ELR (cell line): ENCODE measurements at places on chromosomes 4 and X.

GRCh38 chr4:153788051-153788412, 851 bp downstream of the SFRP2 start:
- DNase-seq, result no peak

DNA sequence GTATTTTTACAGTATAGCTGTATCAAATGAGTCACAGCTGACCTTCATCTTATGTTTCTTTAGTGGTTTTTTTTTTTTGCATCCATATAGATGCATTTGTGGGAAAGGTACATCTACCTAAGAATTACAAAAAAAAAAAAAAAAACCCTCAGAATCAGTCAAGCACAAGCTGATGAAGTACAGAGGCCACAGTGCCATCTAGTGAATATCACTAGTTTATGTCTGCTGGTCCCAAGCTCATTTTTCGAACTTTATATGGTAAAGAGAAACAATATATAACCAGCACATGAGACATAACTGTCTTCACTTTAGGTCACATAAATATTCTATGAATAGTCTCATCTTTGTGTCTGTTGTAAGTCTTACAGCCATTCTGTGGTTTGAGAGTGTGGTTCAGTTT, 220.1 kb downstream of the DLG3 start:
- DNase-seq, result peak; percentile 42

DNA sequence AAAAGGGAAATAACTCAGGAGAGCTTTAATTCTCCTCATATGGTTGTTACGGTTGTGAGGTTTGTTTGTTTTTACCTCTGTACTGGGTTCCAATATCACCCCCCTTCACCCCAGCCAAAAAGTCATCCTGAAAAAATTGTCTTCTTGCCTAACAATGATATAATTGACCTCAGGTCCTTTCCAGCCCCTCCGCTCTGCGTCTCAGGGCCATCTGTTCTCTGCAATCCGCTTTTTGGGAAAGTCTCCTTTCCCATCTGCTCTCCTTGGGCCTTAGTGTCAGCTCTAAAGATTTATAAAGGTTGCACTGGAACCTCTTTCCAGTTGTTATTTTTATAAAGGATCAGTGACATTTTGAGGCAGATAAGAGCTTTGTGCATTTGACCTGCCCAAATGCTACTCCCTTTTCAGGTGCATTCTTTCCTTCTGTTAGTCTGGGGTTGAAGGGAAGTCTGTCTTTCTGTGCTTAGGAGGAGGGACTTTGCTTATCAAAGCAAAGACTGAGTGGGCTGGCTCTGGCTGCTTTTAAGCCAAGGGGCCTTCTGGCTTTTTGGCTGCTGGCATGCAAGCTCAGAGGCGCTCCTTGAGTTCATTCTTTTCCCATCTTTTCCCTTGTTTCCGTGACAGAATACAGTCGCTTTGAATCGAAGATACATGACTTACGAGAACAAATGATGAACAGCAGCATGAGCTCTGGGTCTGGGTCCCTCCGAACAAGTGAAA, 34.1 kb downstream of the DLG3 start:
- DNase-seq, result no peak

GRCh38 chrX:80663331-80663730, 146.3 kb downstream of the BRWD3 start:
- no peak for DNase-seq

- no peak for DNase-seq
Measured at GRCh38 chr4:74331944-74332343, 23.7 kb downstream of the EPGN start.

DNA sequence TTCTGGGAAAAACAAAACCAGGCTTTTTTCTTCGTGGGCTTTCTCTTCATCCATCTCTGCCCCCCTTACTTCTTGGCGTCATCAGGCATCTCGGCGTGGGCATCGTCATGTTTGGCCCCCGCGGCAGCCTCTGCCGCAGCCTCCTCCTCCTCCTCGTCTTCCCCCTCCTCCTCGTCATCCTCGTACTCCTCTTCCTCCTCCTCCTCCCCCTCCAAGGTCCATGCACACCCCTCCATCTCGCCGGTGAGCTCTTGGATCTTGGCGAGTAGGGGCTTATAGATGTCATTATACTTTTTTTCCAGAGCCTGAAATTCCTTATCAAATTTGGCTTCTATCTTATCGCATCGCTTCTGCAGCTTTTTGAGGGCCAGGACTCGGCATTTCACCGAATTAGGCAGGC, 488 bp downstream of the NAP1L5 start:
- peak; percentile 35 for DNase-seq

- peak; percentile 7 for DNase-seq
Measured at GRCh38 chrX:65575022-65575421, 40.4 kb upstream of the LAS1L start.

DNA sequence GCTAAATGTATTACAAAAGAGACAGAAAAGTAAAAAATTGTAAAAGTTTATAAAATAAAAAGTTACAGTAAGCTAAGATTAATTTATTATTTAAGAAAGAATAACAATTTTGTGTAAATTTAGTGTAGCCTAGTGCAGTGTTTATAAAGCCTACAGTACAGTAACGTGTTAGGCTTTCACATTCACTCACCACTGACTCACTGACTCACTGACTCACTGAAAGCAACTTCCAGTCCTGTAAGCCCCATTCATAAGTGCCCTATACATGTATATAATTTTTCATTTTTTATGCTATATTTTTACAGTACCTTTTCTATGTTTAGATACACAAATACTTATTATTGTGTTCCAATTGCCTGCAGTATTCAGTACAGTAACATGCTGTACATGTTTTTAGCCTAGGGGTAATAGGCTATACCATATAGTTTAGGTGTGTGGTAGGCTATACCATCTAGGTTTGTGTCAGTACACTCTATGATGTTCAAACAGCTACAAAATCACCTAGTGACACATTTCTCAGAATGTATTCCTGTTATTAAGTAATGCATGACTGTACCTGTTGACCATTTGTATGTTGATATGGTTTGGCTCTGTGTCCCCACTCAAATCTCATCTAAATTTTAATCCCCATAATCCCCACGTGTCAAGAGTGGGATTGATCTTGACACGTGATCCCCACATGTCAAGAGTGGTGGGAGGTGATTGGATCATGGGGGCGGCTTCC, 57.9 kb downstream of the CFAP299 start:
- DNase-seq, result peak; percentile 84

GRCh38 chr4:139783741-139784484, 118.3 kb downstream of the MGST2 start:
- no peak for DNase-seq

DNA sequence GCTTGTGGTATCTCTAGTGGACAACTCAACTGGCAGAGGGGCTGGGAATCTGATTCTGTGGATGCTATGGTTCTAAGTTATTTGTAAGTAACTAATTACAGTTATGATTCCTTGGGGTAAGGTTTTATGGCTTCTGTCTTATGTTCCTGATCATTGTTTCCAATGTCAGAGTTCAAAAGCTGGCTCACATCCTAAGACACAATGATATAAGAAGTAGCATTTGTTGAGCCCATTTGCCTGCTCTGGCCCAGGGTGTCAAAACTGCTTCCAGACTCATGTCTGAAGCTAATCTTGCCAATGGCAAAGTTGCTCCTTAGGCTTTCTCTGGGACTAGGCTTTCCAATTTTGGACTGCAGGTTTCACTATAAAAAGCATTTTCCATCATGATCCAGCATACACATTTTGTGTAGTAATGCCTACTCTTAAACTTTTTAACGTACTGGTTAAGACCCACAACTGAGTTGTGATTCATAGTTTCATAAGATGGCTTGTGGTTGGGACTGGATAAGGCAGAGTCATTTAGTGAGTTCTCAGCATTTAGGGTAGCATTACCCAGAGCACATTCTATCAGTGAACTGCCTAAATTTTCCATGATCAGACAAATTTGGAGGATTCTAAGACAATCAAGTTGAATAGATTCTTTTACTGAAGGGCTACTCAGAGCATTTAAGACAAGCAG, 50.0 kb downstream of the CCNI start:
- DNase-seq, result peak; percentile 31

DNA sequence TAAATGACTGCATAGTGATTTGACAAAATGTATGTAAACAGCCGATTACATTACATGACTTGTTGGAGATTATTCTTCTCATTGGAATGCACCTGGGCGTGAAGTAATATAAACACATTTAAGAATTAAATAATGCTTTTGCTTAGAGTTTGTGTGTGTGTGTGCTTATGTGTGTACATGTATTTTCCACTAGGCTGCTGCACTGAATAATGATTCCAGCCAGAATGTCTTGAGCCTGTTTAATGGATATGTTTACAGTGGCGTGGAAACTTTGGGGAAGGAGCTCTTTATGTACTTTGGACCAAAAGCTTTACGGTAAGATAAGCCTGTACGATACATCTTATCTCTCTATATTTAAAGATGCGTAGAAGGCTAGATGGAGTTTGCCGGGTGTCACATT, 12.6 kb downstream of the NEIL3 start:
- peak; percentile 48 for DNase-seq

- no peak for DNase-seq
Measured at GRCh38 chr4:804804-805203, 21.1 kb downstream of the CPLX1 start.

DNA sequence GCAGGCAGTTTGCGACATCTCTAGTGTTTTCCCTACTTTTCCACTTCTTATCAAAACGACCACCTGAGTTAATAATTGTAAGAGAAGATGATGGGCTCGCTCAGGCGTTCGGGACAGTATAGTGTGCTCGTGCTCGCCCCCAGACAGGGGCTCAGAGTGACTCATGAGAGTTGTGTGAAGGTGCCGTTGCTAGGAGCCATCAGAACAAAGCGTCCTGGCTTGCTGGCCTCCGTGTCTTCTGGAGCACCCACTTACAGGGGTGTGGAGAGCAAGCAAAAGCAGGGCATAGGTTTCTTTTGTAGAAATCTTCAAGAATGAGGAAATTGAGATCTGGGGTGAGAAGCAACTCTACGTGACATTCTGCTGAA, 73.0 kb upstream of the ADGRG2 start:
- no peak for DNase-seq

DNA sequence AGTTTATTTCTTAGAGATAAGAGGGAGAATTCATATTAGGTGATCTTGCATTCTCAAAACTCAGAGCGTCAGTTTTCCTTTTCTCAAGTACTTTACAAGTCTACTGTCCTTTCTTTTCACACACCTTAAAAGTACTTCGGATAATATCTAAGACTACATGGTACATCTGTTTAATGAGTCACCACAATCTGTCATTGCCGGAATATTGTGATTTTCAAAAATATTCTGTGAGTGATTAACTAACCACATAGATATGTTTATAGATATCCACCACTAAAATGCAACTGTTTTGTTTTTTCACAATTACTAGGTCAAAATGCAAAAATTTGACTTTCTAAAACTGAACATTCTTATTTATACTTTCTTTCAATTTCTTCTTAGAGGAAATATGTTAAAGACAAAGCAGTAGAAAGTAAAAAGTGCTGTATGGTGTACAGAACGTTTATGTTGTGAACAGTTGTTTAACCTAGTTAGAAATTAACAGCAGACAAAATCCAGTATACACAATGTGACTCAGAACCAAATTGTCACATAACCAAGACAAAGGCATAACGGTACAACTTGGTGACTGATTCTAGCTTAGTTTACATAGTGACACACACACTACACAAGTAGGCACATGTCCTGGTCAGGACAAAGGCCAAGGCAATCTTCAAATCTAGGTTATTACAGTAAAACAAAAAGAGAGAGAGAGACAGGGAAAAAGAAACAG, 482.9 kb downstream of the NAF1 start:
- DNase-seq, result peak; percentile 73

- DNase-seq, result peak; percentile 83
Measured at GRCh38 chr4:88866862-88867550, 169.4 kb upstream of the NAP1L5 start.

GRCh38 chr4:106365613-106366012, 3.0 kb downstream of the GIMD1 start:
- DNase-seq, result peak; percentile 93

GRCh38 chr4:29153642-29154041, 1566.5 kb upstream of the PCDH7 start:
- DNase-seq, result peak; percentile 15

GRCh38 chr4:174204164-174204831, 79.2 kb downstream of the FBXO8 start:
- DNase-seq, result no peak

GRCh38 chr4:134028421-134028820, 173.2 kb downstream of the PABPC4L start:
- no peak for DNase-seq

DNA sequence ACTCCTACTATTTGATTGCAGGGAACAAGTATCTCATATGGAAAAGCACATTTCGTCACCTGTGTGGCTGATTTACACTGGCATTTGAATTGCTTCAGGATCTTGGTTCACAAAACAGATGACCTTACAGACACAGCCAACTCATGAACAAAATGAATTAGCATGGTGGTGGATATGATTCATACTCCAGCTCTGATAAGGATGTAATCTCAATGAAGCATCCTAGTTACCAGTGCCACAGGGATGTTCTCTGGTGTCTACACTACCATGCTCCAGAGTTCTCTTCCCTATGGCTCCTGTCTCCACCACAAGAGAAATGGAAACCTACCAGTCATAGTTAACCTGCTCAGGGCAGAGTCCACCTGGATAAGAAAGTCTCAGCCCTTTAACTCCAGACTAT, 40.7 kb downstream of the TEC start:
- no peak for DNase-seq

GRCh38 chrX:41857670-41858069, 65.7 kb downstream of the CASK start:
- DNase-seq, result no peak

DNA sequence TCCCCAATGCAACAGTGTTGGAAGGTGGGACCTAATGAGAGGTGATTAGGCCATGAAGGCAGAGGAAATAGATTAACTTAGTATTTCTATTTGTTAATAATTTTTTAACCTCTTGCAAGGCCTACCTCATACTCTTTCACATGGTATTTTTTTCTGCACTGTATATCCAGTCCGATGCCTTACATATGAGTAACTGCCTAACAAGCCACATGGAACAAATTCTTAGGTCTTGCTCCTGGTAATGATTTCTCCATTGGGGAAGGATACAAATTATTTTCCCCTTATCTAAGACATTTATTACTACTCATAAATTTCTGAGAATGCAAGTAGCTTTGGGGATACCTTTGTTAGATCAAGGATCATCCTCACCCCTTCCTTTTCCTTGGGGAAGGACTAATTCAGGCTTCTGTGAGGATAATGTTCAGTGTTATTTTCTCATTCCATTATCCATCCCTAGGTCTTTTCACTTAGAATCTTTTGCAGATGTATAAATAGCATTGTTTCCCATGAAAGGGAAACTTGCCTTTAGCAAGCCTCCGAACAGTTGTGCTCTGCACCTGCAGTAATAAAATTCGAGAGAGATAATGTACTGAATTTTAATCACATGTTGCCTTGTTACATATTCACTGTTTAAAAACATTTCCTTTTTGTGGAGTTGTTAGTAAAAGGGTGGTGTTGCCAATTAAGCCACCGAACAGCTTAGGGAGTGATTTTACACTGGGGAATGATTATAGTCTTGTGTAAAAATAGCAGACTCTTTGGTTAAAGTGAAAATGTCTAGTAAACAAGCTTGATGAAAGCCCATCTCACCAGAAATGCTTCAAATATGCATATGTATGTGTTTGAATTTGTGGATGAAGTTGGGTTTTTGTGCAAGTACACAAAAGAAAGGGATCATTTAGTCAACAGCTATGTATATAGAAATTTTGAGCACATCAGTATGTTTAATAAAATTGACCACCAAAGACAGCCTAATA, 89.9 kb downstream of the CFAP299 start:
- no peak for DNase-seq
